ENCODE measurements at places on chromosomes 1 and 21. TPM values are rescaled to one million over a fixed set of nuclear protein-coding genes. Genes with fewer than 3 reads are reported as not detected.

DNA sequence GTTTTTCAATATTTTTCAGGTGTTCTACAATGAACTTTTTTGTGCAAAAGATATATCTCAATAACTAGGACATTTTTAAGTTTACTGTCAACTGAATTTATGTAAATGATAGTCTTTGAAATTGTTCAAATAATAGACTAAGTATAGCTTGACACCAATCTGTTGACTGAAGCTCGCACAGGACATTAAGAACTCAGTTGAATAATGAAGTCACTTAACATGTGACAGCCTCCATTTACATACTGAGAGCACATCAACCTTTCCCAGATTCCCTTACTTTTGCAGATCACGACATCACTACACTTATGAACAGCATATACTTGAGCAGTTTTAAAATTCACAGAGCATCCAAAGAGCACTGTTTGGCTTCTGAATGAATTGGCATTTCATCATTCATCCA, 268.2 kb downstream of the LRRC7 start:
- no peaks in the 10 kb centered on the region for H3K36me3 ChIP-seq
- no peak for DNase-seq
- no peak overlapping the region for H3K27ac ChIP-seq
- no peak overlapping the region for H3K4me3 ChIP-seq
- no peaks in the 10 kb centered on the region for H3K27me3 ChIP-seq

GRCh38 chr1:83800066-83800465, 198.9 kb downstream of the TTLL7 start:
- no peaks in the 10 kb centered on the region for H3K36me3 ChIP-seq
- H3K27ac ChIP-seq: no peak overlapping the region
- H3K4me1 ChIP-seq: no peaks in the 10 kb centered on the region
- no peak for DNase-seq
- H3K27me3 ChIP-seq: no peaks in the 10 kb centered on the region

DNA sequence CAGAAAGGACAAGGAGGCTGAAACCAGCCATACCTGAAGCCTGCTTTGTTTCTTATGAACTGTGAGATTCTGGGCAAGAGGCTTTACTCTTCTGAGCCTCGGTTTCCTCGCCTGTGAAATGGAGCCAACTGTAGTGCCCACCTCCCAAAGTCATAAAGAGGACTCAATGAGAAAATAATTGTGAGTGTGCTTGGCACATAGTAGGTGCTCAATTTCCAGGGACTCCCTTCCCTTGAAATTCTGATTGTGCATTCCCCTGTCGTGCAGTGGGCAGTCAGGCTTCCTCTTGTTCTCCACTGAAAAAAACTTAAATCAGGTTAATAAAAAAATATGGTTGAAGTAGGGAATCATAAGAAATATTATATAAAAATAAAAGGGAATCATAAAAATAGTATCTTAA, 37.5 kb upstream of the RUNX3 start:
- peak overlapping the region; percentile 92 for H3K27ac ChIP-seq
- no peak overlapping the region for H3K4me3 ChIP-seq
- H3K36me3 ChIP-seq: peaks cover 23% of the 10 kb centered on the region
- DNase-seq: no peak
- no peaks in the 10 kb centered on the region for H3K27me3 ChIP-seq

DNA sequence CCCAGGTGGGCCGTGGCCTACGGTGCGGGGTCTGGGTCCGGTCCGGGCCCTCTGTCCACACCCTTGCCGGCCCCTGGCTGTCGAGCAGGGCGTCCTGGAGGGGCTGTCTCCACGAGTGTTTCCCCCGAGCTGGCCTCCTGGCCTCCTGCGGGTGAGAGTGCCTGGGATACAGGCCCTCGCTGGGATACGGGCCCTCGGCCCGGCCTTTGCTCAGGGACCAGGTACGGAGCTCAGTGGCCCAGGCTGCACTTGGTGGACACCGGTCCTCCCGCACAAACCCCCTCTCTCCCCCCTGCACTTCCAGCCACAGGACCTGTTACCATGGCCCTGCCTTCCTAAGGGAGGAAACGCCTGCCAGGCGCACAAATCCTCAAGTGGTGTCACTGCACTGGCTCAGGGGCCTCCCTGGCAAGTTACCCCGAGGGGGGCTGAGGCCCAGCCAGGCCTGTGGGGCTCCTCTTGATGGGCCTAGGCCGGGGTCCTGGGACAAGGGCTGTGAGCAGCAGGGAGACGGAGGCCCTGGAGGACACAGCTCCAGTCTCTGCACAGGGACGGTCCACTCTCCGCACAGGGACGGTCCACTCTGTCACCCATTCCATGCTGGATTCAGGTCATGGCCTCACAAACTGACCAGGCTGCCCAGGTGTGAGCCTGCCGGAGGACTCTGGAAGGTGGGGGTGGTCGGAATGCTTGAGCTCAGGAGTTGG, 18.2 kb upstream of the RNF223 start:
- H3K27ac ChIP-seq: no peak overlapping the region
- H3K27me3 ChIP-seq: no peaks in the 10 kb centered on the region
- H3K36me3 ChIP-seq: peaks cover 10% of the 10 kb centered on the region
- no peak for DNase-seq

GRCh38 chr1:212587016-212587887, 21.3 kb upstream of the ATF3 start:
- H3K27ac ChIP-seq: no peak overlapping the region
- DNase-seq: no peak
- peaks cover 61% of the 10 kb centered on the region for H3K27me3 ChIP-seq
- no peaks in the 10 kb centered on the region for H3K4me1 ChIP-seq
- no peaks in the 10 kb centered on the region for H3K36me3 ChIP-seq

GRCh38 chr1:160954158-160955104, at the start of gene ITLN2:
ITLN2 (minus strand) TSS chr1:160954809; CDS start chr1:160954741, 68 bp downstream.
- DNase-seq: peak; percentile 73
- no peaks in the 10 kb centered on the region for H3K36me3 ChIP-seq
- H3K27me3 ChIP-seq: no peaks in the 10 kb centered on the region
- peaks cover 4% of the 10 kb centered on the region for H3K4me1 ChIP-seq
- peak within 1 kb of the TSS; percentile 71 for H3K27ac ChIP-seq

DNA sequence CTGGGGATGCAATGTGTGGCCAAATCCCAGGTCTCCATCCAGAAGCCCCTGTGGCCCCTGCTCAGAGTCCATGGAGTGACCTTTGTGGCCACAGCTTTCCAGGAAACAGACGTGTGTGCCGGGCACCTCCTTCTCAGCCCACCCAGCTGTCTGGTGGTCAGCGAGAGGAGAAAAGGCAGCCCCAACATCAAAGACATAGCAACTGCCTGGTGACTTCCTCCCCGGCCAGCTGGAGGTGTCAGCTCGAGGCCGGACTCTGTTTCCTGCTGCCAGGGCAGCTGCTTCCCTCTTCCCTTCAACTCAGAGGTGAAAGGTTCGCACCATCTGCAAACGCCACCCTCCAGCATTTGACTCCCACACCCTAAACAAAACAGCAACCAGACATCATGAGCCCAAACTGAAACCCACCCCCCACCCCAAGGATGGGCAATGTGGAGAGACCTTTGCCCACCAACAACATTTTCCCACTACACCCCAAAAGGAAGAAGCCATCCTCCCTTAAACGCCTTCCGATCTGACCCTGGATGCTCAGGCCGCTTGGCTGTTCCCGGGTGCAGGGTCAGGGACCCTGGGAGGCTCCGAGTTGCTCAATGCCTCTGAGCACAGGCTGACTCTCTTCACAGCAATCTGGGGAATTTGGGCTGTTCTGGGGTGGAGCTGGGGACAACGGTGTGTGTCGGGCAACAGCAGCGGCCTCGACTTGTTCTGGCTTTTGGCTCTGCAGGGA, 162.3 kb downstream of the PSMG1 start:
- no peaks in the 10 kb centered on the region for H3K36me3 ChIP-seq
- peaks cover 17% of the 10 kb centered on the region for H3K27me3 ChIP-seq
- H3K4me3 ChIP-seq: no peak overlapping the region
- no peak overlapping the region for H3K27ac ChIP-seq

- peaks cover 24% of the 10 kb centered on the region for H3K4me1 ChIP-seq
- no peak overlapping the region for H3K27ac ChIP-seq
- H3K27me3 ChIP-seq: peaks cover 73% of the 10 kb centered on the region
- H3K4me3 ChIP-seq: no peak overlapping the region
These were observed 21.5 kb upstream of the SMYD2 start for GRCh38 chr1:214259353-214259977.

- H3K27me3 ChIP-seq: no peaks in the 10 kb centered on the region
- no peak overlapping the region for H3K27ac ChIP-seq
- no peaks in the 10 kb centered on the region for H3K4me1 ChIP-seq
- no peak for DNase-seq
- no peaks in the 10 kb centered on the region for H3K36me3 ChIP-seq
These were observed 79.8 kb upstream of the F3 start for GRCh38 chr1:94621395-94621794.

- H3K4me1 ChIP-seq: peaks cover 57% of the 10 kb centered on the region
- no peaks in the 10 kb centered on the region for H3K27me3 ChIP-seq
- no peak for DNase-seq
- no peak overlapping the region for H3K27ac ChIP-seq
- peaks cover 54% of the 10 kb centered on the region for H3K36me3 ChIP-seq
These were observed 110.2 kb upstream of the IVNS1ABP start for GRCh38 chr1:185427264-185427663.

DNA sequence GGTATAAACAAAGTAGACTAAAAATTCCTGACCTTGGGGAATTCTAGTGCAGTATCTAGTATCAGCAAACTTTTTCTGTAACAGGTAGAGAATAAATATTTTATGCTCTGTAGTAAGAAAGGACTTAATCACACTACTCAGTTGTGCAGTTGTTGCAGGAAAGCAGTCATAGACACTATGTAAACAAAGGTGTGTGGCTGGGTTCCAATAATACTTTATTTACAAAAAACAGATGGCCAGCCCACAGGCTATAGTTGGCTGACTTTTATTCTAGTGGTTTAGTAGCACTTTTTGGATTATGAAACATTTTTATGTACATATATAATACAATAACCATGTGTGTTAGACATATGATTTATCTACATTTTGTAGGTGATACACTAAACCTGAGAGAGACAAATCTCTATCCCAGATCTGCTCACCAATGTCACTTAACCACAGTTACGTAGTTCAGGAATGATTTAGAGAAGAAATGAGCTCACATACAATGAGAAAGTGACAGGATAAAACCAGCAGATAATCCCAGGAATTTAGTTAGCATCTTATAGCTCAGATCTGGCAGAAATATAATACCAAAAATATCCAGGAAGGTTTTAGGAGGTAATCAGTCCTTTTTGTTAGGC, 56.1 kb downstream of the MIER1 start:
- no peak for DNase-seq
- no peaks in the 10 kb centered on the region for H3K27me3 ChIP-seq
- H3K27ac ChIP-seq: peak overlapping the region; percentile 70

DNA sequence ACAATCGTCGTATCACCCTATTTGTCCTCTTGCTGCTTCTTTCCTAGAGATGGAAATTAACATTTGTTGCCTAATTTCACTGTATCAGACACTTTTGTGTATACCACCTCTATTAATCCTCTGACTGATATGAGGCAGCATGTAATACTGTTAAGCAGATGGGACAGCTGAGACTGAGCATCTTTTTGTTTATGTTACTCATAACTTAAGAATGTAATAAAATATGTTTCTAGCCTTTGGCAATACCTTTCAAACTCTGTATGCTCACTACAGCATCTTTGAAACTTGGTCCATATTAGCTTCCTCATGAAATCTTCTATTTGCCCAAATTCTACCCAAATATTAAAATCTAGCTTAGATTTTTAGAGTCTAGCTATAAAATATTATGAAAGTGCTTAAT, 2.3 kb downstream of the OR14K1 start:
- no peaks in the 10 kb centered on the region for H3K27me3 ChIP-seq
- H3K36me3 ChIP-seq: no peaks in the 10 kb centered on the region
- DNase-seq: no peak
- no peaks in the 10 kb centered on the region for H3K4me1 ChIP-seq
- no peak overlapping the region for H3K27ac ChIP-seq

DNA sequence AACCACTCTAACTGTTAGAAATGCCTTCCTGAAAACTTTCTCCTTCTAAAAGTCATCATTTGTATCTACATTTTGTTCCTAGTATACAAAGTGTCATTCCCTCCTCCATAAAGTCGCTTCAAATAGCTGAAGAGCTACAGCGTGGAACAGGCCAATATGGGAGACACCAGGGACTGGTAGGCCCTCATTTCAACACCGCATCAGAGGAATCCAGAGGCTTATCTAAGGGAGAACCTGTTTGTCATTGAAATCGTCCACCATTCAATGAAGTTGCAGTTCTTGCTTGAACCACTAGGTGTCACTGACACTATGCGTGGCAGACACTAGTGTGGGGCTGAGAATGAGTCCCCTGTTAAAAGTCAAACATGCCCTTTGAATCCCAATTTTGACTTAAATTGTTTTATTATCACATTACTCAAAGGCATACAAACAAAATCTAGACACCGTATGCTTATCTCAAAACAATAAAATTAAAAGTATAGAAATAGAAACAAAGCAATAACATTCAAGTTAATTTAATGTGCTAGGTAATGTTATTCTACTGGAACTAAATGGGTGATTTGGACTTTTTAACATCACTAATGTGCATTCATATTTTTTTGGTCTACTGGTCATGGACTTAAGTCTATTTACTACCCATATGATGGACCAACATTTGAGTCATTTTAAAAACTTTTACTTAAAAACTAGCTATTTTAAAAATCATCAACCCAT, 182.3 kb downstream of the FCRL5 start:
- no peaks in the 10 kb centered on the region for H3K36me3 ChIP-seq
- peaks cover 22% of the 10 kb centered on the region for H3K27me3 ChIP-seq
- no peak overlapping the region for H3K27ac ChIP-seq
- no peak overlapping the region for H3K4me3 ChIP-seq

DNA sequence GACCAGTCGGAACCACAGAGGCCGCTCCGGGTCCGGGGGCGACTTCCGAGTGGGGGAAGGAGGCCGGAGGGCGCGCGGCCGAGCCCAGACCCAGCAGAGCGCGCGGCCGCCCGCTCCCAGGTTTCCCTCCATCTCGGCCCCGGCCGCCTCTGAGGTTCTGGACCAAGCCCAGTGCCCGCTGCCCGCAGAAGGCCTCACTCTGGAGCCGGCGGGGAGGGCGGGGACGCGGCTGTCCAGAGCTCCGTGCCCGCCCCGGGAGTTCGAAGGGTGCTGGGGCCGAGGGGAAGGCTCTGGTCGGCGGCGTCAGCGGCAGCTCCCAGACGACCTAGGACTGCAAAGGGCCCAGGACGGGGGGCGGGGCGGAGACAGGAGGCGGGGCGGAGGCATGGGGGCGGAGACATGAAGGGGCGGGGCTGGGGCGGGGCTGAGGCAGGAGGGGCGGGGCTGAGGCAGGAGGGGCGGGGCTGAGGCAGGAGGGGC, 48.0 kb upstream of the SLC19A1 start:
- H3K27me3 ChIP-seq: peaks cover 27% of the 10 kb centered on the region
- H3K27ac ChIP-seq: no peak overlapping the region
- peak; percentile 85 for DNase-seq
- H3K4me3 ChIP-seq: no peak overlapping the region
- H3K36me3 ChIP-seq: peaks cover 14% of the 10 kb centered on the region

AMY1A gene
- total RNA-seq: not detected

TIE1 gene
- 0.55 TPM for total RNA-seq

CFAP126 gene
- not detected for total RNA-seq

SNX27 gene
- total RNA-seq: 27.7 TPM

C1orf167 gene
- not detected for total RNA-seq

APOBEC4 gene
- total RNA-seq: not detected

LRRC38 gene
- total RNA-seq: not detected

GBP5 gene
- total RNA-seq: 279 TPM
